ENCODE measurements at places on chromosomes 1 and 21.

- DNase-seq: no peak
Measured at GRCh38 chr1:22043198-22043769, 9.2 kb upstream of the CDC42 start.

- no peak for DNase-seq
Measured at GRCh38 chr1:235423214-235423652, 56.0 kb downstream of the TBCE start.

- DNase-seq: no peak
Measured at GRCh38 chr1:62989497-62989896, 205.6 kb downstream of the ATG4C start.

DNA sequence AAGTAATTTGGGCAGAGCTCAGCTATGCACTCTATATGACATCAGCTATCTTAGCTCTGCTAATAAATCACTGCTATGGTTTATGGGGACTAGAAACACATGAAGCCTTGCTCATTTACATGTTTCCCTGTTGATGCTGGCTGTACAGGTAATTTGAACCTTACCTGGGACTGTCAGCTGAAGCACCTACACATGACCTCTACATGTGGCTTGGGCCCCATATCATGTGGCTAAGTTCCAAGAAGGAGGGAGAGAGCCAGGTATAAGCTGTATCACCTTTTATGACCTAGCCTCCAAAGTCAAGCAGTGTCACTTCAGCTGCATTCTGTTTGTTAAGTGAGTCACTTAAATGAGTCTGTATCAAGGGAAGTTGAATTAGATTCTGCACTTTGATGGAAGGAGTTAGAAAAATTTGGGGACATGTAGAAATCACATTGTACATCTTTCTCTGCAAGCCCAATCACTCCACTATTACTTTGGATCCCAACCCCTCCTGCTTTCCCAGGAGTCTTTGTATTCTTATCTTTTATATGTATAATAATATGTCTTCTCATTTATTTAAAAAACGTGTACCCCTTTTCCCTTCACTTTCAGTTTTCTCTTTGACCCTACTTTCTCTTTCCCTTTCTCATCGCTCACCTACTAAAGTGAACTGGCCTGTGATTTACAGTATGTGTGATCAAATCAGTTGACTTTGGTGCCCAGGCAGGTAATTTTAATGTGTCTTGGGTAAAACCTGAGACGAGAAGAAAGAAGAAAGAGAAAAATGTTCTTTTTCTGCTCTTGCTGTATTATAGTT is 53.4 kb upstream of the PRKACB start:
- DNase-seq: no peak

All from osteoblast (primary cell).